ENCODE measurements at places on chromosomes 12 and 14.

DNA sequence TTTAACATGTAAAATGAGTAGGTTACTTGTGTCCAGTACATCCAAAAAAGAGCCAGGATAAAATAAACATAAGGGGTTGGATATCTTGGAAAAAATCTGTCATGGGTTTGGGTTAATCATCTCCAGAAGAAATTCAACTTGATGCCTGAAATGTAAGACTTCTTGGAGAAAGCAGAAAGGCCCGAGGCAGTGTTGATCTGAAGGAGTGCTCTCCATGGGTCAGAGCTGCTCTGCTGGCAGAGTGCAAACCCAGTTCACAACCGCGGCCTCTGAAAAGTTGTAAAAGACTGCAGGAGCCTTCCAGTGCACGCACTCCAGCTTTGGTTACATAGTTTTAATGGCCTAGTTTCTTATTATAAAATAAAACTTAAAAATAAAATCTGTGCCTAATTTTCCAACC is 97.3 kb upstream of the ALX1 start:
- no peak for DNase-seq

DNA sequence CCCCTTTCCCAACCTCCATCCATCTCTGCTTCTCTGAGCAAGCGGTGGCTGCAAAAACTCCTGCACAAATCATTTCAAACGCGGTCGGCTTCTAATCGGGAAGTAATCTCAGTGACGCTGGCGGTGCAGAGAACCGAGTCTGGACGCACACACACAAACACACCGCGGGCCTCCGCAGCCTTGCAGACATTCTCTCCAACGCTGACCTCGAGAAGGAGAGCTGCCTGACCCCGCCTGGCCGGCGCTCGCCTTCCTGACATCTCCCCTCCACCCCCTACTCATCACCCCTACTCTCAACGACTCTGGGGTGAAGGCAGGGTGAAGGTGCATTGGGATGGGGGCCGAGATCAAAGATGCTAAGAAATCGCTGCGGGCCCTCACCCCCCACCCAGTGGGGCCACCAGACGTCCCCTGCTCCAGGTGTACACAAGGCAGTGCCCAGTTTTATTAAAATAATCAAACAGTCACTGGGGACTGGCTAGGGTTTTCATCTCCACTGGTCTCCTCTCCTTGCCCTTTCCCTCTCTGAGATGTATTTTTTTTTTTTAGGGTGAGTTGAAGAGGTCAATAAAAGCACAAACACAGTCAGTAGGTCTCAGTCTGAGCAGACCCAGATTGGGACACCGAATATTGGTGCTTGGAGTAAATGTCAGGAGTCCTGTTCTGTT is 506 bp upstream of the TBX5 start:
- DNase-seq: no peak

- no peak for DNase-seq
Observed at GRCh38 chr12:131008131-131008912, 54.6 kb downstream of the ADGRD1 start.

DNA sequence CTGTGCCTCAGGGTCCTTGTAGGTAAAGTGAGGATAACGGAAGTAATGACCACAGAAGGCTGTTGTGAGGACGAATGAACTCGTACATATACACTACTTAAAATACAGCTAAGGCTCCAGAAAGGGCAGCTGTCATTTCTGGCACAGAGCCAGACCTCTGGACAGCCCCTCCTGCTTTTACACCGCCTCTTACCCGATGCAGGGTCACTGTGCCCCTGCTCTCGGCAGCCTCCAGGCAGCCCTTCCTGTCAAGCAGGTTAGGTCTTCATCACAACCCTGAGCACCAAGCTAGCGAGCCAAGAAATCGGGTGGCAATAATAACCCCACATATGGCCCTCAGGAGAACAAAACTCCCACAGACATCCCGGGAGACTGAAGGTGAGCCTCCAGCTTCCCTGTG is 8.5 kb downstream of the TMEM229B start:
- DNase-seq: no peak
